Activated CD8-positive, alpha-beta memory T cell treated with anti-CD3 and anti-CD28 coated beads, Interleukin-2, amount 10 ng/mL, durations not matched to agents 7 days and 5 days (primary cell): ENCODE measurements at places on chromosomes 7 and 10. TPM values are rescaled to one million over a fixed set of nuclear protein-coding genes. Genes with fewer than 3 reads are reported as not detected.

Gene MOGAT3
- total RNA-seq = not detected

Gene PNLIPRP2
- not detected for total RNA-seq

Gene OR2A5
- not detected for total RNA-seq

Gene GHRHR
- not detected for total RNA-seq

Gene APBB1IP
- 73.2 TPM for total RNA-seq

Gene EPO
- total RNA-seq = not detected

Gene PAPOLB
- total RNA-seq = not detected

Gene INPP5A
- total RNA-seq = 7.0 TPM

Gene GGCT
- total RNA-seq = 58.8 TPM

Gene FEZF1
- not detected for total RNA-seq

Gene DPYSL4
- 2.6 TPM for total RNA-seq

Gene SPAM1
- not detected for total RNA-seq

Gene CYP3A4
- total RNA-seq = not detected

Gene FRMPD2
- total RNA-seq = not detected

Gene POLD2
- total RNA-seq = 158 TPM

Gene HABP2
- total RNA-seq = not detected

Gene GPC2
- 6.2 TPM for total RNA-seq

Gene ADRA2A
- not detected for total RNA-seq

Gene UNCX
- total RNA-seq = not detected

Gene CHN2
- 12.6 TPM for total RNA-seq

Gene TSPAN13
- total RNA-seq = 2.7 TPM

Gene TRIM73
- total RNA-seq = 4.4 TPM

Gene SPDYE2B
- not detected for total RNA-seq

Gene RSPH10B
- total RNA-seq = not detected

Gene NUTM2B
- 2.0 TPM for total RNA-seq

Gene CCDC6
- total RNA-seq = 34.4 TPM

Gene NUTM2E
- 0.28 TPM for total RNA-seq

Gene PLXDC2
- 0.05 TPM for total RNA-seq

Gene GPR158
- total RNA-seq = not detected

Gene CCL24
- not detected for total RNA-seq

Gene EPC1
- total RNA-seq = 32.1 TPM

Gene SFTPA2
- not detected for total RNA-seq

Gene NUDT13
- total RNA-seq = 1.2 TPM

Gene STN1
- total RNA-seq = 52.0 TPM

Gene VIPR2
- total RNA-seq = 0.05 TPM

Gene CALHM3
- total RNA-seq = not detected

Gene CDH23
- total RNA-seq = 0.16 TPM
